ENCODE measurements at places on chromosomes 1 and 21.

DNA sequence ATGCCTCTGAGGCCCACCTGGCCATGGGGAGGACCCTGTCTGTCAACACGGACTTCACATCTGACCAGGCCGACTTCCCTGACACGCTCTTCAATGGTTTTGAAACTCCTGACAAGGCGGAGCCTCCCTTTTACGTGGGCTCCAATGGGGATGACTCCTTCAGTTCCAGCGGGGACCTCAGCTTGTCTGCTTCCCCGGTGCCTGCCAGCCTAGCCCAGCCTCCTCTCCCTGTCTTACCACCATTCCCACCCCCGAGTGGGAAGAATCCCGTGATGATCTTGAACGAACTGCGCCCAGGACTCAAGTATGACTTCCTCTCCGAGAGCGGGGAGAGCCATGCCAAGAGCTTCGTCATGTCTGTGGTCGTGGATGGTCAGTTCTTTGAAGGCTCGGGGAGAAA, 101.8 kb downstream of the ADARB1 start:
- no peak for DNase-seq

GRCh38 chr1:192807211-192808162, 1.4 kb upstream of the RGS2 start:
- DNase-seq = no peak

DNA sequence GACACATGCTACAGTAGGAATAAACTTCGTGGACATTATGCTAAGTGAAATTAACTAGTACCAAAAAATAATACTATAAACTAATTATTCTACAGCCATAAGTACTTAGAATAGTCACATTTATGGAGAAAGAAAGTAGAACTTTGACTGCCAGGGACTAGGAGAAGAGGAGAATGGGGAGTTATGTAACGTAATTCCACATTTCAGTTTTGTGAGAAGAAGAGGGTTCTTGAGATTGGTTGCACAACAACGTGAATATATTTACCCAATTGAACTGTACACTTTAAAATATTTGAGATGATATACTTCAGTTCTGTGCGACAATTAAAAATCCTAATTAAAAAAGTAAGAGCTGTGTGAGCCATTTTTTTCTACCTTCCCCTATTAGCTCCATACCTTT, 1412.9 kb downstream of the PLA2G4A start:
- DNase-seq = no peak

DNA sequence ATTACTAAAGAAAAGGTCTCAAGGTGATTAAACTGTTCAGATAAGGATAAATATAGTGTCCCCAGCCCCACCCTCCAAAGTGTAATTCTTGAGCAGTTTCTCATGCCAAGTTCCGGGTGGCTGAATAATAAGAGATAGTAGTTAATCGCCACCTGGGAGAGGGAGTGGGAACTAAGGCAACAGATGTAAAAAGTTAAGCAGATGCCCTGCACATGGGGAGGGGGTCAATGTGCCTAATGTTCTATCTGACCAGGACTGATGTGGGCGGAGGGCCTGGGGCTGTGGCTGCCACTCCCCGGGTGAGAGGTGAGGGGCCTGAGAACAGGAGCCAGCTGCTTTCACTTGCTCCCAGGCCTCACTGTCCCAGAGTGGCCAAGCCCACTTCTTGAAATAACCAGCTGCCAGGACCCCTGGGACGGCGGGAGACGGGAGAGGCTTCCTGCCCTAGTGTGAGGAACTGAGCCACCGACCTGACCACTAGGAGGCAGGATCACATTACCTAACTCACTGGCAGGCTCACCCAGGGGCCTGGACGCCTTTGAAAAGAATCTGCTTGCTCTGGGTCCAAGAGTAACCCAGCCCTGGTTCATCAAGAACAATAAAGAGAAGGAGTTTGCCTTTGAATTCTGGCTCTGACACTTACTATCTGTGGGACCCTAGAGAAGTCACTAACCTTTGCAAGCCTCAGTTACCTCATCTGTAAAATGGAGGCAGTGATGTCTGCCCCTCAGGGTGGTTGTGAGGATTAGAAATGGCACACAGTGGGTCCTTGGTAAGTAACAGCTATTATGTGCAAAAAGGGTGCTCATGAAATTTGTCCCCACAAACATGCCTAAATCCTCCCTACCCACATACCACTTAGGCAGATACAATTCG, 179.2 kb downstream of the ATG4C start:
- no peak for DNase-seq

GRCh38 chr1:164756741-164757140, 197.8 kb downstream of the PBX1 start:
- no peak for DNase-seq

- no peak for DNase-seq
Measured at GRCh38 chr1:25614501-25615171, 2.0 kb upstream of the MAN1C1 start.

DNA sequence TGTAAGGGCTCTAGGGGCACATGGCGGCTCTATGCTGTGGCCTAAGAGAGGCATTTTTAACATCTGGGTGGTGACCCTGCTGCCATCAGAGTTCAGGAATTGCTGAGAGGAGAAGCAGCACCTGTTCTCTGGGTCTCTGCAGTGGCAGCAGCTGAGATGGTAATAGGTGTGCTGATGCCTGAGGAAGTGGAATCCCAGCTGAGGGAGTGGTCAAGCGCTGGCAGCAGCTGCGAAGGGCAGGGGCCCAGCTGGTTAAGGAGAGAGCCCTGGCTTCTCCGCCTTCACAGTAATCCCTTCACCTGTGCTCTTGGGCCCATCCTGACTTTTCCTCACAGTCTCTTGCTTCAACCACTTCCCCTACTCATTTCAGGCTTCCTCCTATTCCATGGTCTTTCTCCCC, 39.8 kb downstream of the GJA5 start:
- DNase-seq = no peak

GRCh38 chr1:246629030-246629429, 62.8 kb downstream of the CNST start:
- no peak for DNase-seq

GRCh38 chr1:229164836-229165735, 105.8 kb upstream of the RAB4A start:
- DNase-seq = no peak

- DNase-seq = no peak
Measured at GRCh38 chr1:230375147-230375546, 51.0 kb downstream of the PGBD5 start.

DNA sequence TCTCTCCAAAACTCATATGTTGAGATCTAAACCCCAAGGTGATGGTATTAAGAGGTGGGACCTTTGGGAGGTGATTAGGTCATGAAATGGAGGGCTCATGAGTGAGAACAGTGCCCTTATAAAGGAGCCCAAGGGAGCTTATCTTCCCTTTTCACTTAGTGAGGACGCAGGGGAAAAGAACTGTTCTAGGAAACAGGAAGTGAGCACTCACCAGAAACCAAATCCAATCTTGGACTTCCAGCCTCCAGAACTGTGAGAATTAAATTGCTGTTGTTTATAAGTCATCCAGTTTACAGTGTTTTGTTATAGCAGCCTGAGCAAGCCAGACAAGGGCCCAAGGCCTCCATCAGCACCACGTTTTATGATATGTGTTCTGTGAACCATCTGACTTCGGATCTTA, 60.3 kb upstream of the LRRC8D start:
- DNase-seq = no peak

DNA sequence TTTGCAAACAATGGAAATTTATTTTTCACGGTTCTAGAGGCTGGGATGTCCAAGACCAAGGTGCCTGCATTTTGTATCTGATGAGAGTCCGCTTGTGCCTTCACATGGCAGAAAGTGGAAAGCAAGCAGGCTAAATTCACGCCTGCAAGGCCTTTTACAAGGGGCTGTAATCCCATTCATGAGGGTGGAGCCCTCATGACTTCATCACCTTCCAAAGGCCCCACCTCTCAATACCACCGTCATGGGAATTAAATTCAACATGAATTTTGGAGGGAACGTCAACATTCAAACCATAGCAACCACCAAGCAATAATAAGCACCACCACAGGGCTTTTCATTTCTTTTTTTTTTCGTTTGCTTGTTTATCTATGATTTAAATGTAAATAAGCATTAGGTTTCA, 115.3 kb downstream of the C1orf21 start:
- no peak for DNase-seq

DNA sequence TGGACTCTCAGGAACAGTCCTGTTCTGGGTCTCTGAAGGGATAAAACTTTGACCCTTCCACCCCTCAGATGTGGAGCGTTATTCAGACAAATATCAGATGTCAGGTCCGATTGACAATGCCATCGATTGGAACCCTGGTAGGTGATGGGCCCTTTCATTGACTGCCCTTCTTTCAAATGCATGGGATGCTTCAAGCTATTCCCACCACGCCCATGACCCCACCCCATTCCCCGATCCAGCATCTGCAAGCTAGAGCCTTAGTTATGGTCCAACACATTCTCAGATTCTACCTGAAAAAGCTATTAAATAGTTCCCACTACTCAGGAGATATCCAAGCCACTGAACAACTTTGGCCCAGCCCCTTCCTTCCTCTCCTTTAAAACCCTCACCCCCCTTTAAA, 12.5 kb downstream of the POLR3GL start:
- DNase-seq = no peak

- DNase-seq = no peak
Measured at GRCh38 chr1:23345920-23346319, 1.8 kb upstream of the HNRNPR start.

DNA sequence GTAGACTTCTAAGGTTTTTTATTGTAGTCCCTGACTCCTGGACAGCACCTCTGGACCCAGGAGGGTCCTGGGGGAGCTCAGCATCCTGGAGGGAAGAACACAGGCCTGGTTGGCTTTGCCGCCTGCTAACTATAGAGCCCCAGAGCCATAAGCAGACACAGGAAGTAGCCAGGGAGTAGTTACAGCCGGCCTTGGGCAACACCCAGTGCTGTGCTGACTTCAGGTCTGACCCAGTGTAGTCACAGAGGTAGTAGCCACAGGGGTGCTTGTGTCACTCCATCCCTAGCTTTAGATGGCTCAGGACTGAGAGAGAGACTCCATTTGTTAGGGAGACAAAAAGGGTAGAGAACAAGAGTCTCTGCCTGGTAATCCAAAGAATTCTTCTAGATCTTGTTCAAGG, 21.9 kb downstream of the MCOLN2 start:
- DNase-seq = no peak

DNA sequence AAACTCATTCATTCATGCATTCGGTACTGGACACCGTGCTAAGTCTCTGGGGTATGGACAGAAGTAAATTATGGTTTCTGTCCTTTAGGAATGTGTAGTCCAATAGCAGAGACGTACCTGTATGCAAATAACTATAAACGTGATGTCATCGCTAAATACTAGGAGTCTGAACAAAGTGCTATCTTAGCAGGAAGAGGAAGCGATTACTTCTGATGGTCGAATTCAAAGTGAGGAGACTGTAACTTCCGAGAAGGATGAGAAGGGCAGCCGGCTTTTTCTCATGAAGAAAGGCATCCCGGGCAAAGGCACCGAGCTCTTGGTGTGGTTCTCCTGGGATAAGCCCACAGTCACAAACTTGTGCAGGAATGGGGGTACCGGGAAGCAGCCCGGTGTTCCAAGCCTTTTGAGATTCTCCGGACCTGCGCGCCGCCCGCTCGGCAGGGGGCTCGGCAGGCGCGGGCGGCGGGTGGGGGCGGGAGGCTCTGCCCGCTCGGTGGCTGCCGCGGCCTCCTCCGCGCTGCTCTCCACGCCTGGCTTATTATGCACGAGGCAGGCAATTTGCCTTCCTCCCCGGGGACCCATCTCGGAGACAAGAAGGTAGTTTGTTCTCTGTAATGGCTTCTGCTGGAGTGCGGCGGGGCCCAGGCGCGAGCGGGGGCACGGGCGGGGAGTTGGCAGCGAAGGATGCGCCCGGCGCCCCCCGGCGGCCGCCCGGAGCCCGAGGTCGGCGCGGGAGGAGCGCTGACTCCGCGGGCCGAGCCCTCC, 67.5 kb upstream of the CD1D start:
- no peak for DNase-seq

DNA sequence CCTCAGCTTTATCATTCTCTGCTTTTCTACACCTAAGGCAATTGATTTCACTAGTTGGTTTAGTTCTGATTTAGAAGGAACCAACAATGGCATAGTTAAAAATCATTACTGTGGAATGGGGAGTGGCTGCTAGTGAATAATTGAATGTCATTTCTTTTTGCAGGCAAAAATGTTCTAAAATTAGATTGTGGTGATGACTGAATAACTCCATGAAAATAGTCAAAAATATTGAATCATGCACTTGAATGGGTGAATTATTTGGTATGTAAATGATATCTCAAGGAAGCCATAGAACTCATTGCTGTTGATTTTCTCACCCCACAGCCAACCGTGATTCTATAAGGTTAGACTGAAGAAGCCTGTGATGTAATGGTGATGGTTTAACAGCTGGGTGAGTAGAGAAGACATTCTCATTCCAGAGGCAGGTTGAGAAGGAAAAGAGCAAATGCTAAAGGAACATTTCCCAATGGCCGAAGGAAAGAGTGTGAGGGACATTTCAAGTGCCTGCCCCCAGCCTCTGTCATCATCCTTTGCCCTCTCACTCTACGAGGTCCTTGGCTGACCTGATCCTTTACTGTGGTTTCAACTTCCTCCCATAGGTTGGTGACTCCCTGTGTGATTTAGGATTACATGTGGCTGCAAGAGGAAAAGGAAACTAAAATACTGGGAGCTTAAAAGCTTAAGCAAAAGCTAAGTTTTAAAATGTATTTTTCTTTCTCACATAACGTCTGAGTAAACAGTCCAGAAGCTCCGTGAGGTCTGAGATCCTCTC, 12.5 kb downstream of the OVAAL start:
- no peak for DNase-seq

- DNase-seq = no peak
Measured at GRCh38 chr1:82064691-82065090, 264.0 kb downstream of the ADGRL2 start.

DNA sequence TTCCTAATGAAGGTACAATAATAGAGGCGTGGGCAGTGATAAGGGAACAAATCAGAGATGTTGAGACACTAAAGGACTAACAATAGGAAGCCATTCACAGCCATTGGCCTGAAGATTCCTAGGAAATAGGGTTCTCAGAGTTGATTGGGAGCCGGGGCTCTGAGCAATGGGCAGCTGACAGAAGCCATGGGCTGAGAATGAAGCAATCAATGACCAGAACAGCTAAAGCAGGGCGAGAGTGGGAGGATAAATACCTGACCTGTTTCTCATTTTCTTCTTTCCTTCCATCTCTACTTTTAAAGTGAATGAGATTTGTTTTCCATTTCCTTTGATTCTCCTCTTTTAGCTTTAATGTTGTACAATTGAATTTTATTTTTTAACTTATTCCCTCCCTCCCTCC, 774.7 kb upstream of the ADGRL4 start:
- no peak for DNase-seq

DNA sequence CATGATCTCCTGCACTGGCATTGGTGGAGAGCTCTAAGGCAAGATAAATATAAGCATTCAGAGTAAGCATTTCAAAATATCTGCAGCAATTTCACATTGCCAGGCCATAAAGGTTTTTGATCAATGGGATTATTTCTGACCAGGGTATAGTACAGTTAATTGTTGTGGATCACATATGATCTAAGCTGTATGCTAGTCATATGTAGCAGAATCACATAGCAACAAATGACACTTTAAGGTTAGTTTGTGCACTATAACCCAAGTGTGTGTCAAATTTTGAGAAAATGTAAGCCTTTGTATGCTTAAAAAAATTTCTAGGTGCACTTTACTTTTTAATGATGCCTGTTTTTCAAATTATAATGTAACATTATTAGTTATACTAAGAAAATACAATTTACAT, 386.0 kb upstream of the ADAMTS5 start:
- DNase-seq = no peak

Data from activated T-helper 1 cell treated with Interleukin-2 at 50 U/mL for 16 hours (primary cell).